Sciatic nerve (tissue), 2 donors: ENCODE measurements at places on chromosomes 7 and 10. TPM values are rescaled to one million over a fixed set of nuclear protein-coding genes. Genes with fewer than 3 reads are reported as not detected.

Gene PROSER2
- total RNA-seq = 23.7 TPM

Gene SLC26A4
- total RNA-seq = 3.2 TPM

DNA sequence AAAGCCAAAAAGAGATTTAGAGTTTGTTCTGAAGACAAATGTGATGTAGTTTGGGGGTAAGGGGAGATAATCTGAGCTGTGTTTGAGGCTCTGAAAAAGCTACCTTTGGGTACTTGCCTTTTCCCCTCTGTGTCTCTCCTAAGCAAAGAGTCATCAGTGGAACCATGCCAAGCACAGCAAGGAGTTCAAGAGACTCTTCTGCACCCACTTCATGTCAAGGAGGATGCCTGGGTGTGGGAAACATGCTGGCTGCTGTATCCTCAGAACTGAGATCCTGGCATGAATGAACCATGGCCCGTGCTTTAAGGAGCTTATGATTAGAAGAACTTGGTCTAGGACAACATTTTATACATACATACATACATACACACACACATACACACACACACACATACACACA, 142.9 kb downstream of the NOC3L start:
- no peak for DNase-seq

DNA sequence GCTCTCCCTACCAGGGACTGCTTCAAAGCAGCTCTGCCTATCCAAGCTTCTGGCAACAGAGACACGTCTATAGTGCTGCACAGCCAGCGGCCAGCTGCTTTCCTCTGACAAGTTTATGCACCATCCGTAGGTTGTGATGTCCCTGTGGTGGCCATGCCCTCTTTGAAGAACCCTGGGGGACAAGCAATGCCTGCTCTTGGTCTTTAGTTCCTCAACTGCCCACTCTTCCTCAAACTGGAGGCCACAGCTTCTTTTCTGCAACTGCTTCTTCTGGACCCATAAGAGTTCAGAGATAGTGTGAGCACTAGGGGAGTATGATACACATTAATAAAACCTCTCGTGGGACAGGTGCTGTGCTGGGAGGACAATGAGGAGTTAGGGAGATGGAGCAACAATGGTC, 164.9 kb downstream of the ELMO1 start:
- DNase-seq = no peak

DNA sequence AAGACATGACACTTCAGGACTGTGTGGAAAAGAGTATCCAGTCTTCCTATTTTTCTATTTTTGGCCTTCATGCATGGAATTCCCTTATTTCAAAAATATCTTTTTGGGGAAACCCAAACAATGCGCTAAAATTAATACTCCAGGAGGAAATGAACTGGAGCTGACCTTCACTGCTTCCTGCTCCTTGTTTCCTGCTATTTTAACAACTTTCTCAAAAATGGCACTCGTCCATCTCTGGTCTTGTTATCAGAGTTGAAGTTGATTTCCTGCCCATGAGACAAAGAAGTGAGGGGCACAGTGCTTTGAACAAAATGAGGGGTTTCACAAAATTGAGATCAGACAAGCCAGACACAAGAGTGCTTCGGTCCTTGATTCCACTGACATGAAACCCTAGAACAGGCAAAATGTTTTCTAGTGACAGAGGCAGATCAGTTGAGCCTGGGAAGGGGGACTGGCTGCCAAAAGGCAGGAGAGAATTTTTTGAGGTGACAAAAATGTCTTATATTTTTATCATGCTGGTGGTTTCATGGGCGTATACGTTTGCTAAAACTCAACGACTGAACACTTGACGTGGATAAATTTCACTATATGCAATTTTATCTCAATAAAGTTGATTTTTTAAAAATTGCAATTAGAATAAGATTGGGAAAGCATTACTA, 193.2 kb downstream of the CREB5 start:
- no peak for DNase-seq
